ENCODE measurements at places on chromosomes 6 and 20.
A peak's percentile ranks its signal among the peaks of the same experiment; 100 is the strongest.

GRCh38 chr20:51327251-51327841 is 215.2 kb downstream of the NFATC2 start:
- DNase-seq = peak; percentile 93

- DNase-seq = no peak
Measured at GRCh38 chr6:87724983-87725811, 23.2 kb upstream of the AKIRIN2 start.

DNA sequence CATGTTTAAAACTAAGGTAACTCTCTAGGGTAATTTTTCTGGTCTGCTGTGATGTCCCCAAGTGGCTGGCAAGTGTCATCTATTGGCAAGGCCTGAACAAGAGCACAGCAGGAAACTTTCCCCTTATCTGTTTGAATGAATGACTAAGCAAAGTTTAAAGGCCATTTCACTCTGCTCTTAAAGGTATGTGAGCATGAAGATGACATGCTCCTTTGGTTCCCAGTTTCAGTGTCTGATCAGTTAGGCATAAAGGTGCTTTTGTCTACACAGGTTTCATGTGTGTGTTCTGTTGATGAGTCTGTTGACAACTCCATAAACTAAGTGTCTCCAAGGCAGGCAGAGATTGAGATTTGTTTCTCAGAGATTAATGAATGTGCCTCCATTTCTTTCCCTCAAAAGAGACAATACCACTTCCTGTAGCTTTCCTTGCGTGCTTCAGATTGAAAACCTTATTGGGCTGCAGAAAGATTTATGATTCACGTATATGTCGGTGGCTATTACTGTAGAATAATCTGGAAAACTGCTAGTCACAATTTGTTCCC is 83.9 kb downstream of the MAP3K7 start:
- DNase-seq = no peak

- DNase-seq = no peak
Measured at GRCh38 chr6:144007478-144008119, 460 bp downstream of the PLAGL1 start.

DNA sequence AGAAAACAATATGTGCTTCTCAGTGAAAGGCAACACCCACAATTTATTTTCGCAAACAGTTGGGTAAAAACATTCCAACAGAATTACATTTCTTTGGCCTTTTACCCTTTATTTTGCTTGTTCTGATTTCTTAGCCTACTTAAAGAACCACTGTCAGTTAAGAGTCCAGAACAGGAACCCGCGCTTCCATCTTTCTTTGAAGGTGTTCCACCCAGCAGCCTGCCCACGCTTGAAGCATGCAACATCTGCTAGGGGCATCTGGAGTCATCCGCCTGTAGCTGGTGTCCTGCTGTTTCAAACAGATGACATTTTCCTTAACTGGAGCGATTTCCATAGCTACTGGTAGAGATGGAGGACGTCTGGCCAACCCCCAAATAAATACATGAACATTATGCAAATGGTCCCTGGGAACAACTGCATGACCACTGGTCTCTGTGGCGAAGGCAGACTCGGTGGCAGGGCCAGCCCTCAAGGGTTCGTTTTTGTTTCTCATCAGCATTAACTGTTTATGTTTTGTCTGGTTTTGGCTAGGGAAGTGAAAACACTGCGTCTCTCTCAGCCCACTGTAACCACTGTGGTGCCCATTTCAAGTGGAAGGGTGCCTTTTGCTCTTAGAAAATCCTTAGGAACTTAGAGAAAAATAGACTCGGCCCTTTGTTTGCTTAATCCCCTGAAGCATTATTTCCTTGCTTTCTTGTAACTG is 51.6 kb downstream of the LAMA4 start:
- DNase-seq = peak; percentile 30

DNA sequence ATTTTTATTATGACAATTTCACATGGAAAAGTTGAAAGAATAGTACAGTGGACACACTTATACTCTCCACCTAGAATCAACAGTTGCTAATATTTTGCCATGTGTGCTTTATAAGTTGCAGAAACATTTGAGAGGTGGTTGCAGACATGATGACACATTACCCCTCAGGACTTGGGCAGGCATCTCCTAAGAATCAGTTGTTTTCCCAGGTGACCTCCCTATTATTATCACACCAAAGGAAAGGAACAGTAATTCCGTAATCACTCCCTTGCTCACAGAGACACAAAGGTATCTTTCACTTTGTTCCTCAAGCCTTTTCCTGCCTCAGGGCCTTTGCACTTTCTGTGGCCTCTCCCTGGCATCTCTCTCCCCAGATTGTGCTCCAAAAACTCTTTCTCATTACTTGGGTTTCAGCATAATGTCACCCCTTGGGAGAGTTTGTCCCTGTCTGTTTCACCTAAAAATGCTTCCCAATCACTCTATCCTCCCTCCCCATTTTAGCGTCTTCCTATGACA is 5.9 kb upstream of the SULF2 start:
- DNase-seq = no peak

GRCh38 chr6:21595285-21596144 is 2.0 kb downstream of the SOX4 start:
- DNase-seq = no peak

- peak; percentile 3 for DNase-seq
Measured at GRCh38 chr20:24746351-24746685, 202.8 kb upstream of the CST7 start.

DNA sequence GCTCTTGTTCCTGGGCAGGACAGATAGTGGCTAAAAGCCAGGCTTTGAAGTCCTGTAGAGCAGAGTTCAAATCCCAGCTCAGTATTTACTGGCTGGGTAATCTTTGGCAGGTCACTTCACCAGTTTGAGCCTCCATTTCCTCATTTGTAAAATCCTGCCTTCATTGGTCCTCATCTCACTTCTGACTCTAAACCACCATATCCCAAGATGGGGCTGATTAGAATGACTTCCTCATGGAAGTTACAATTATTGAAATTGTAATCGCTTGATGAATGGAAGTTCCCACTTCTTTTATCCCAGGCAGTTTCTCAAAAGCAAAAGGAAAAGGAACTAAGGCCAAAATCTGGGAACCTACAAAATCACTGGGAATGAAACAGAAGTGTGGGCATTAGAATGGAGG is 35.9 kb upstream of the B4GALT5 start:
- no peak for DNase-seq

- DNase-seq = no peak
Measured at GRCh38 chr6:156794546-156795354, 17.6 kb downstream of the ARID1B start.

DNA sequence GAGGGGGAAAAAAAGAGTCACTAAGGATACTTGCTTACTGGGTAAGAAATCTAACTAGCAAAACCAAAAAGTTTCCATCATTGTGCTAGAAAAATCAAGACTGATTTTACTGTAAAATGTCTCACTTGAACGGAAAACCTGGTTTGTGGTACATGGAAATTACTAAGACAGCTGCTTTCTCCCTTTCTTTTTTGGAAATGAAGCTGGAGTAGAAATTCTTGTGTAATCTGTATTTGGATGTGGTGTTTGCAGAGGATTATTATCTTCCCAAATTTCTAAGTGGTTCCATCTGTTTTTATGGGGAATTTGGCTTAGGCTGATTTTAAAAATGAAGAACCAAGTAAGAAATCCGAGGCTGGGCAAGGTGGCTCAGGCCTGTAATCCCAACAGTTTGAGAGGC is 20.4 kb downstream of the EPB41L2 start:
- DNase-seq = no peak

- DNase-seq = peak; percentile 8
Measured at GRCh38 chr20:33926425-33926824, 67.3 kb upstream of the RALY start.

DNA sequence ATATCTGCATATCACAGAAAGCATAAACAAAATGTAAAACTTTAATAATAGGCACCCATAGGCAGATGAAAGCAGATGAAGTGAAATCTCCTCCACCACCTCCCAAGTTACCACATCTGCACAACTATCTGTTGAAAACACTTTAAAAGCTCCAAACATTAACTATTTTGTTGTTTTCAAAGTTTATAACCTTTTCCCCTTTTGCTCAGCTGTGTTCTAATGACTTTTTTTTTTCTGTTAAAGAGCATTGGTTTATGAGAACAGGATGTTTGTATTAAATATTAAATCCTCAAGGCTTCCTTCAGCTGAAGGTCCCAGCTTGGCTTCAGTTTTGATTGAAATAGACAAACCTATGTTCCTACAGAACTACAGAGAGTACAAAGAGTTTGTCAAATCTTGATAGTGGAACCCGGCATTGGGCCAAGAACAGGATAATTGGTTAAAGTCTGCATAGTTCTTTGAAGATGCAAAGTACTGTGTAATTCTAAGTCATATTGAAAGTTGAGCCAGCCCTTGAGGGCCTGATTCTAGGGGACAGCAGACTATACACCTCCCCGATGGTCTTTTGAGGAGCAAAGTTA is 255.1 kb upstream of the JAG1 start:
- no peak for DNase-seq

- no peak for DNase-seq
Measured at GRCh38 chr6:10908228-10908627, 21.4 kb downstream of the SYCP2L start.

- DNase-seq = peak; percentile 98
Measured at GRCh38 chr6:154410619-154411072, 54.0 kb upstream of the IPCEF1 start.

Measured in astrocyte (in vitro differentiated cells and primary cell).